ENCODE measurements at places on chromosomes 3 and 15.

- no peak for DNase-seq
These were observed 177.0 kb downstream of the ERC2 start for GRCh38 chr3:56291244-56291680.

GRCh38 chr3:113266738-113267137, 55.4 kb downstream of the BOC start:
- DNase-seq = peak; percentile 42

DNA sequence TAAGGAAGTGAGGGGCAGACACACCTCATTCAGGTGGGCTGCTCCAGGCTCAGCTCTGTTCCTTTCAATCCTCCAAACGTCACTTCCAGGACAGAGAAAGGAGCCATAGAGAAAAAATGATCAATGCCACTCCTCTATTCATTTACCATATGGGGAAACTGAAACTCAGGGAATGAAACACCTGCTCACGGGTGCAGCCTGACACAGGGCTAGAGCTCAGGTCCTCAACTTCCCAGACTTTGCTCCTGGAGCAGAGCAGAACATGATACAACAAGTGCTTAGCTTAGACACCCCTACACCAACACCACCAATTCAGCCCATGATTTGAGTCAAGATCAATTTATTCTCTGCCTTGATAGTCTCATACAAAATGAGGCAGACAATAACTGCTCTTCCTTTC, 58.5 kb upstream of the LPP start:
- DNase-seq = no peak

DNA sequence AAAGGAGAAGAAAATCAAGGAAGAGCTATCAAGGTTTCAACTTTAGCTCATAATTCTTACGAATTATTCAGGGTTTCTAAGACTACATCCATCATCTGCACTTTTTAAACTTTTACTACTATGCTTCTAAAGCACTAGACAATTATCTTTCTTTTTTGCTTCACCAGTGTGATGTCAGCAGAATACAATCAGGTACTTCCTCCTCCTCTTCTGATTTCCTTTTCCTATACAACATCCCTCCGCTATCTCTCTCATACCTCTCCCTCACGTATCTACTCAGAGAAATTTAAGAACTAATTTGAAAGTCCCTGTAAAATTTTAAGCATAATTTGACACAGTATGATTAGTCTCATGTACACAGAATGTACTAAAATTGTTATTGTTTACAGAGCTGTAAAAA, 47.3 kb upstream of the USP50 start:
- DNase-seq = no peak

GRCh38 chr15:56631765-56632164, 101.5 kb downstream of the ZNF280D start:
- no peak for DNase-seq

DNA sequence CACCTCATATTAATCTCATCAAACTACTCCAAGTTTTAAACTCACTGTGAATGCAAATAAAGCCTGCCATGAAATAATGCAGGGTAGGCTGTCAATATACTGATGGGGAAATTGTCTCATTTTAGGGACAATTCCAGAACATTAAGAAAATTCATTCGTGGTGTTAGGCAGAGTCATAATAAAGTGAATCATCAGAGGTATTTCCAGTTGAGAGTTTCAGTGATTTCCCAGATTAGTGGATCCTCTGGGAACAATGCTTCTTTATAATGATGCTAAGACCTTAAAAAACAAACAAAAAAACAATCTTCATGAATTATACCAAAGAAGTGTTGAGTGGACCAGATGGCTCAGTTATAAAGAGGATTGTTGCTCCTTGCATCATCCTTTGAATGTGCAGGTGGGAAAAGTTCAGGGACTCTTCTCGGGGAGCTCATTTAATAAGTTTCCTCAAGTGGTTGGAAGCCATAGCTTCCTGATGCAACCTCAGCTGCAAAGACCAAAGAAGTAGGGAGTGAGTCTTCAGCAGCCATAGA, 360.9 kb upstream of the TRIM42 start:
- DNase-seq = no peak
